Natural killer cell (primary cell): ENCODE measurements at places on chromosomes 16 and 17. TPM values are rescaled to one million over a fixed set of nuclear protein-coding genes. Genes with fewer than 3 reads are reported as not detected.

GRCh38 chr16:3008690-3009037 is 4.1 kb upstream of the CLDN9 start:
- no peak for DNase-seq

DNA sequence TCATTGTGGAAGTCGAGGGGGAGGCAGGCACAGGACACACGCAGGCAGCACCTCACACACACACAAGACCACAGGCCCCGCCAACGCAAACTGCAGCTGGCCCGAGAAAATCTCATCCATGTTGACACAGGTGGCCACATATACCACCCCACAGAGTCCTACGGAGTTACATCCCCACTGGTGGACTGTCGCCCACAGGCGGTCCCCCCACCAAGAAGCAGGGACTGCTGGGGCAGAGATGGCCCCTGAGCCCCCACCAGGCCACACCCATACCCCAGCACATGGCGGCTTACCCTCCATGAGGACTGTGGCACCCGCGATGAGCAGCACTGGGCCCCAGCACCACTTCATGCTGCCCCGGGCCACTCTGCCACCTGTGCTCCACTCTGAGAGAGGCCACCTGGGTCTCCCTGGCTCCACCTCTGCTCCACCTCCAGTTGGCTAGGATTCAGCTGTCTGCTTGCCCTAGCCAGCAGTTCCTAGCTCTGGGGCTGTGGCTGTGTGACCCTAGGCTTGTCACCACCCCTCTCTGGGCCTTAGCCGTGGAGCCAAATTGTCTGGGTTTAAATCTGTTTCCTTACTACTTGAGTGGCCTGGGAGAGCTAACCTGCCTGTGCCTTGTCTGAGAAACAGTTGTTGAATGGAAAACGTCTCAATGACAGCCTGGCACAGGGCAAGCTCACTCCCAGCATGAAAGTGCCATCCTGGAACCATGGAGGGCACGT is at the start of gene PRSS53:
Gene PRSS53 (minus strand): TSS at position 485 of the 725 bp plus-strand sequence. CDS start 134 bp downstream, at position 351.
- no peak for DNase-seq

- DNase-seq, result no peak
Observed at GRCh38 chr16:29316761-29317183, 89.7 kb downstream of the NPIPB11 start.

DNA sequence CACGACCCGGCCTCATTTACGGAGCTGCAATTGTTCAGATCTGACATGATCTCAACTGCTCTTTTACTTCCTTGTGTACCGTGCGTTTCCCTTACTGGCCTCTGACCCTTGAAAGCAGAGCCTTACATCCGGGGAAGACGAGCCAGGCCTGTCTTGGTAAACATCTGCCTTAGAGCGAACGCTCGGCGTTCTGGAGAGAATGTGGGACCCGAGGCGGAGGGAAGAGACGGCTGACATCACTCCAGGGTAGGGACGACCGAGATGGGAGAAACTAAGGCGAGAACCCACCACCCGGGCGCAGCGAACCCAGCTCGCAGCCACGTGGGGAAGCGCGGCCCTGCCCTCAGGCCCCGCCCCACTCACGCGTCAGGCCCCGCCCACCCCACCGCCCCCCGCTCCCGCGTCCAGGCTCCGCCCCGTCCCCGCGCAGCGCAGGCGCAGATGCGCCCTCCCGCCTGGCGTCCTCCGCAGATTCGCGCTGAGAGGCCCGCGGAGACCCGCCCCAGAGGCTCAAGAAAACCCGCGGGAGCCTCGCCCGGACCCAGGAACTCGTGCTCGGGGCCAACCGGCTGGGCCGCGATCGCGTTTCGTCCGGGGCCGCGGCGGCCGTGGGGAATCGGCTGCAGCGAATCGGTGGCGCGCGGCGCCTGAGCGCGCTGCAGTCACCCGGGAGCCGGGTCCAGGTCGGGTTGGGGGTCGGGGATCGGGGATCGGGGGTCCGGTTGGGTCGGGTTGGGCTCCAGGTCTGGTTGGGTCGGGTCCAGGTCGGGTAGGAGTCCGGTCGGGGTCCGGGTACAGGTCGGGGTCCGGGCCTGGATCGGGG is at the start of gene TELO2:
Gene TELO2 (plus strand): TSS at position 438 of the 823 bp plus-strand sequence. CDS start 922 bp downstream, outside the sequence.
- peak; percentile 95 for DNase-seq

GRCh38 chr17:2551928-2552327 is 40.2 kb upstream of the METTL16 start:
- DNase-seq, result no peak

DNA sequence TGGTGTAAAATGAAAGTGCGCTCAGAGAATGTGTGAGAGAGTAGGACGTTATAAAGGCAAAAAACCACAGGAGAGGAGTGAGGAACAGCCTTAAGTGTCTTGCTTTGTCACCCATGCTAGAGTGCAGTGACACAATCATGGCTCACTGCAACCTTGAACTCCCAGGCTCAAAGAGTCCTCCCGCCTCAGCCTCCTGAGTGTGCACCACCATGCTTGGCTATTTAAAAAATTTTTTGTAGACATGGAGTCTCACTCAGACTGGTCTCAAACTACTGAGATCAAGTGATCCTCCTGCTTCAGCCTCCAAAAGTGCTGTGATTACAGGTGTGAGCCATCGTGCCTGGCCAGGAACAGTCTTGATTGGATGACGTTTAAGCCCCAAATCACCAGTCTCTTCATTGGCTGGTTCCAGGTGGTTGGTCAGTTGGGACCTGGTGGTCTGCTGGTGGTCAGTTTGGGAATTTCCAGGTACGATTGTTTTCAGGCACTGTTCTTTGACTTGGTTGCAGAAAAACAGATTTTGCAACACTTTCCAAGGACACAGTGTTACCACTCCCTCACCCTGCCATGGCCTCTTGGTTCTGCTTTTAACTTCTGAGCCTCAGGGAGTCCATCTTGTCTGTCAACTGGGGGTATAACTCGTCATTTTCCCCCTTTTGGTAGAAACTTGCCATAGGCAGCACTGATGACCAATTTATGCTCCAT is 21.2 kb downstream of the DHODH start:
- no peak for DNase-seq

- no peak for DNase-seq
Observed at GRCh38 chr16:21260870-21261791, 17.0 kb downstream of the CRYM start.

- no peak for DNase-seq
Observed at GRCh38 chr17:19385521-19385983, 1.4 kb downstream of the MFAP4 start.

DNA sequence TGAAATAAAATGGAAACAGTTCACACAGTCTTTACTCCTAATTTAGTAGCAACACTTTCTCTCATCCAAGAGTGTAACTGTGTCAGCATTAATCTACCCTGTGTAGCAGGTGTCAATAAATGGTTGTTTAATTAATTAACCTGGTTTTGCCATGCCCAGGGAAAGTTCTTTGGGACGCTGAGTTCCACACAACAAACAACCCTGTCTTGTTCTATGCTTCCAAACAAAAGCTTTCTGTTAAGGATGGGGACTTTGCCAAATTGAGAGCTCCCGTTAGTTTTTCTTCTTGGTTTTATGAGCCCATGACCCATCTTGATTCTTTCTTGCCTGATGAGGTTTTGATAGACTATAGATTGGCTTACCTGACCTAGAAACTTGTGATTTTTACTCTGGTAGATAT is 530.1 kb downstream of the KCNJ2 start:
- no peak for DNase-seq

GRCh38 chr17:63421681-63422645 is 24.1 kb downstream of the CYB561 start:
- DNase-seq, result no peak

- DNase-seq, result no peak
Observed at GRCh38 chr17:48952904-48953303, 8.3 kb upstream of the SNF8 start.

DNA sequence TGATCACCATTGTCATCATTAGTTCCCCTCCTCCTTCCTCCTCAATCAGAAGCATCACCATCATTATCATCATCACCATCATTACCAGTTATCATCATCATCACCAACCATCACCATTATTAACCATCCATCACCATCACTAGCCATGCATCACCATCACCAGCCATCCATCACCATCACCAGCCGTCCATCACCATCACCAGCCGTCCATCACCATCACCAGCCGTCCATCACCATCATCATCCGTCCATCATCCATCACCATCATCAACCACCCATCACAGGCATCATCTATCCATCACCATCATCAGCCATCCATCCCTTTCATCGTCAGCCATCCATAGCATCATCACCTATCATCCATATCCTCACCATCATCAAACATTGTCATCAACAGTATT is 382.0 kb downstream of the CPPED1 start:
- no peak for DNase-seq

DNA sequence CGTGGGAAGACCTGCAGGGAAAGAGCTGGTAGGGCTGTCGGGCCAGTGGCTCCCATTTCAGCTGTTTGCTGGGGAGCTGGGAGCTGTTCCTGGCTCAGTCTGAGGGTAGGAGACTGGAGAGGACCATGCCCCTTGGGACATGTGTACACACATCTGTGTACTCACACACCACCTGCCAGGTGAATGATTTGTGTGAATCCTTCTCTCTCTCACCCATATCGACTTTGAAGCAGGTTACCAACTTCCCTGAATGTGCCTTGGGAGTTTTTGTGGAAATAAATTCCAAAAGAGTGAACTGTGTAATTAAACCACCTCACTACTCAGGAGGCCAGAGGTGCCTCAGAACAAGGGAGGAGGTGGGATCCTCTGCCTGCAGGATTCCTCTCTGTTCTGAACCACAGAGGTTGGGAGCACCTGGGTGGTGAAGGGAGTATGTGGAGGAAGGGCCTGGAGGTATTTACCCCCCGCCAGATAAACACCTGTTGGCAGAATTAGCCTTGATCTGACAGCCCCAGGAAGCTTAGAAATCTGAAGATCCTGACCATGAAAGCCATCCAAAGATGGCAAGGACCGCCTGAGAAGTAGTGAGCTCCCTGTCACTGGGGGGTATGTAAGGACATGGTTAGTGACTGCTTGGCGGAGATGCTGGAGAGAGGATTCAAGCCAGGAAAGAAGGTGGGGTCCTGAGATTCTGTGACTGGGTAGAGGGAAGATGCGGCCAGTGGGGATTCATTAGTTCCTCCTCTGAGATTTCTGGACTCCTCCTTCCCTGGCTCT is 3.3 kb downstream of the ABCC3 start:
- no peak for DNase-seq

- no peak for DNase-seq
Observed at GRCh38 chr17:17258998-17259397, 22.0 kb upstream of the FLCN start.

DNA sequence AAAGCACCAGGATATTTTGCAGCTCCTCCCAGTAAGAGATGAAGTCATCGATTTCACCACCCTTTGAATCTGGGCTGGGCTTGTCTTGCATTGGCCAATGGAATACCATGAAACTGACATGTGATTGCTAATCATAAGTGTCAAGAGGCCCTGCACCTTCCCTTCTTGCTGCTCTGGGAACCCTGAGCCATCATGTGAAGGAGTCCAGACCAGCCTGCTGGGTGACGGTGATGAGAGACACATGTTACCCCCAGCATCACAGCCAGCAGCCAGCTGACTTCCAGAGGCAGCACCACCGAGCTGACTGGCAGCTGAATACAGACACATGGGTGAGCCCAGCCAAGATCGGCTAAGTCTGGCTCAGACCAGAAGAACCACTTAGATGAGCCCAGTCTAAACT is 43.6 kb upstream of the CACNG4 start:
- DNase-seq, result no peak

DNA sequence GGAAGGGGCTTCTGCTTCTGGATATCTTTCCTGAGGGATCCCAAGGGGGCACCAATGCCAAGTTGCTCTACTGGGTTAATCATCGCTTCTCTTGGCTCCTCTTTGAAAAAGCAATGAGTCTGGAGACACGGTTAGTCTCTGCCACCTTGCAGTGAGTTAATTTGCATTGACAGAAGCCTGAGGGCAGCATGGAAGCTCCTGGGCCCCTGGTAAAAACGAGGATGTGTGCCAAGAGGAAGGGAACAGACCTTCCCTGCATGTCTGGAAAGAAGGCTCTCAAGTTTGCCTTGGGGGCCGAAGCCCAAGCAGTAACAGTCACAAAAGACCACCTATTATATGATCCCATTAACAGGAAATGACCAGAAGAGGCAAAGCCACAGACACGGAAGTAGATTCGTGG is 86.7 kb downstream of the IRX5 start:
- no peak for DNase-seq

DNA sequence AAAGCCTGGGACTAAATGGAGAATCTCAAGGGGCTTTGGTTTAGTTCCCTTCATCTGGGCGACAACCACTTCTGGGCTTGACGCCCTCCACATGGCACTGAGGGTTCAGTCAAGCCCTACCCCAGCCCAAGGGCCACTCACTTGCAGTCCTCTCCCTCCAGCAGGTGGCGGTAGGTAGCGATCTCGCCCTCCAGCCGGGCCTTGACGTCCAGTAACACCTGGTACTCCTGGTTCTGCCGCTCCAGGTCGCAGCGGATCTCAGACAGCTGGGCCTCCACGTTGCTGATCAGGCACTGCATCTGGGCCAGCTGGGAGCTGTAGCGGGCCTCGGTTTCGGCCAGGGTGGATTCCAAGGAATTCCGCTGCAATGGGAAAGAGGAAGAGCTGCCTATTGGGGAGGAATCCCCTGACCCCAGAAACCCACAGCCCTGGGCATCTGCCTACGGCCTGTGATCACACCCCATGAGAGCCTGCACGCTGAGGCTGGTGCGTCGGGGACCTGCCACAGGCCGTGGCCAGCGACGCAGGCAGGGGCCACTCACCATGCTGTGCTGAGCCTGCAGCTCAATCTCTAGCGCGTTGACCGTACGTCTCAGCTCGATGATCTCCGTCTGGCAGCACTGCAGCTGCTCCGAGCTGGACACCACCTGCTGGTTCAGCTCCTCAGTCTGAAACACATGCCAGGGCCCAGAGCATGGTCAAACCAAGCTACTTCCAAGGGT is 2.7 kb downstream of the KRT36 start:
- peak; percentile 40 for DNase-seq

DNA sequence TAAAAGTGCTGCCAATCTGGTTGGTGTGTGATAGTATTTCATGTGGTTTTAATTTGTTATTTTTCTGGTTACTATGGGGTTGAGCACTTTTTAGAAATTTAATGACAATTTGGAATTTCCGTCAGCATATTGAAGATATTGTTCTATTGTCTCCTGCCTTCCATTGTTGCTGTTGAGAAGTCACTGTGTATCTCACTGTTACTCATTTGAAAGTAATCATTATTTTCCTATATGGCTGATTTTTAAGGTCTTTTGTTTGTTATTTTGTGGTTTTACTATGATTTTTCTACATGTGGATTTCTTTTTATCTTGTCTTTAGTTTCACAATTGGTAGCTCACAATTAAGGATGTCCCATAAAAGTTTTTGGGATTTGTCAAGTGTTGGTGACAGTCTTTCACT is 8.2 kb downstream of the KRT26 start:
- DNase-seq, result no peak

GRCh38 chr17:82104797-82105416 is 6.9 kb upstream of the FASN start:
- DNase-seq, result no peak

- DNase-seq, result no peak
Observed at GRCh38 chr17:55462711-55463110, 41.1 kb upstream of the MMD start.

- peak; percentile 70 for DNase-seq
Observed at GRCh38 chr17:79840269-79840988, 1.2 kb upstream of the CBX4 start.

The TMIGD1 gene
- not detected for total RNA-seq

The CTRB1 gene
- total RNA-seq, result not detected

The CD300LB gene
- total RNA-seq, result 4.9 TPM

The CCL2 gene
- not detected for total RNA-seq

The BAIAP3 gene
- total RNA-seq, result 19.9 TPM

The OR3A2 gene
- total RNA-seq, result not detected

The YBX2 gene
- total RNA-seq, result 0.05 TPM

The MT1A gene
- not detected for total RNA-seq

The PYY gene
- total RNA-seq, result not detected

The KRT36 gene
- total RNA-seq, result not detected

The PRCD gene
- total RNA-seq, result 0.82 TPM

The GPR142 gene
- total RNA-seq, result not detected

The IRX5 gene
- total RNA-seq, result not detected

The KRTAP4-6 gene
- total RNA-seq, result not detected

The TNFSF12 gene
- 49.1 TPM for total RNA-seq

The TMC8 gene
- total RNA-seq, result 551 TPM
